ENCODE measurements at places on chromosomes 16 and 17. TPM values are rescaled to one million over a fixed set of nuclear protein-coding genes. Genes with fewer than 3 reads are reported as not detected.

- DNase-seq, result peak; percentile 56
- H3K36me3 ChIP-seq, result no peaks in the 10 kb centered on the region
- H3K27ac ChIP-seq, result no peak overlapping the region
- H3K4me3 ChIP-seq, result no peak overlapping the region
- peaks cover 18% of the 10 kb centered on the region for H3K4me1 ChIP-seq
These were observed 12.0 kb downstream of the EEF2K start for GRCh38 chr16:22217890-22218730.

DNA sequence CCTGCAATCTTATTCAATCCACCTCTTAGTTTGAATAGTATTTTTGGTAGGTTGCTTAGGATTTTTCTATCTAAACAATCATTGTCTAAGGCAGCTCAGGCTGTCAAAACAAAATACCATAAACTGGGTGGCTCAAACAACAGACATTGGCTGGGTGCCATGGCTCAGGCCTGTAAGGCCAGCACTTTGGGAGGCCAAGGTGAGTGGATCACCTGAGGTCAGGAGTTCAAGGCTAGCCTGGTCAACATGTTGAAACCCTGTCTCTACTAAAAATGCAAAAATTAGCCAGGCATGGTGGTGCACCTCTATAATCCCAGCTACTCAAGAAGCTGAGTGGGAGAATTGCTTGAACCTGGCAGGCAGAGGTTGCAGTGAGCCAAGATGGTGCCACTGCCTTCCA is 126.7 kb downstream of the CYLD start:
- H3K27me3 ChIP-seq, result no peaks in the 10 kb centered on the region
- no peaks in the 10 kb centered on the region for H3K4me1 ChIP-seq
- no peaks in the 10 kb centered on the region for H3K36me3 ChIP-seq
- no peak overlapping the region for H3K4me3 ChIP-seq

DNA sequence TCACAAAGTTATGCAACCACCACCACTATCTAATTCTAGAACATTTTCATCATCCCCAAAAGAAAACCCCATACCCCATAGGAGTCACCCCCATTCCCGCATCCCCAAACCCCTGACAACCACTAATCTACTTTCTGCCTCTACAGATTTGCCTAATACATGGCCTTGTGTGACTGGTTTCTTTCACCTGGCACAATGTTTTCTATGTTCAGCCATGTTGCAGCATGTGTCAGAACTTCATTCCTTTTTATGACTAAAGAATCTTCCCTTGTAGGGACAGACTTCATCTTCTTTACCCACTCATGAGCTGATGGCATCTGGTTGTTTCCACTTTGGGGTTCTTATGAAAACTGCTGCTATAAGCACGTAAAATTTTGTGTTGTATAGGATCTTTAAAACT is 34.6 kb downstream of the CYTH1 start:
- DNase-seq, result no peak
- H3K4me3 ChIP-seq, result no peak overlapping the region
- H3K36me3 ChIP-seq, result no peaks in the 10 kb centered on the region
- no peaks in the 10 kb centered on the region for H3K27me3 ChIP-seq

GRCh38 chr16:28863929-28864793 is 518 bp downstream of the SH2B1 start:
- H3K27ac ChIP-seq, result peak overlapping the region; percentile 85
- no peaks in the 10 kb centered on the region for H3K27me3 ChIP-seq
- peak; percentile 36 for DNase-seq
- H3K4me1 ChIP-seq, result peaks cover 11% of the 10 kb centered on the region

- H3K4me1 ChIP-seq, result no peaks in the 10 kb centered on the region
- no peak overlapping the region for H3K4me3 ChIP-seq
- no peak overlapping the region for H3K27ac ChIP-seq
- no peaks in the 10 kb centered on the region for H3K36me3 ChIP-seq
These were observed 3.8 kb downstream of the IL21R start for GRCh38 chr16:27405546-27406451.

- H3K27ac ChIP-seq, result no peak overlapping the region
- H3K27me3 ChIP-seq, result no peaks in the 10 kb centered on the region
- H3K36me3 ChIP-seq, result no peaks in the 10 kb centered on the region
- H3K4me1 ChIP-seq, result peaks cover 21% of the 10 kb centered on the region
- peak; percentile 40 for DNase-seq
- H3K4me3 ChIP-seq, result no peak overlapping the region
These were observed 981 bp downstream of the BEAN1 start for GRCh38 chr16:66427871-66428681.

Gene KRT16
- 1.3 TPM for total RNA-seq

Gene ALOX12
- not detected for total RNA-seq
